ENCODE measurements at places on chromosomes 1 and 21.

DNA sequence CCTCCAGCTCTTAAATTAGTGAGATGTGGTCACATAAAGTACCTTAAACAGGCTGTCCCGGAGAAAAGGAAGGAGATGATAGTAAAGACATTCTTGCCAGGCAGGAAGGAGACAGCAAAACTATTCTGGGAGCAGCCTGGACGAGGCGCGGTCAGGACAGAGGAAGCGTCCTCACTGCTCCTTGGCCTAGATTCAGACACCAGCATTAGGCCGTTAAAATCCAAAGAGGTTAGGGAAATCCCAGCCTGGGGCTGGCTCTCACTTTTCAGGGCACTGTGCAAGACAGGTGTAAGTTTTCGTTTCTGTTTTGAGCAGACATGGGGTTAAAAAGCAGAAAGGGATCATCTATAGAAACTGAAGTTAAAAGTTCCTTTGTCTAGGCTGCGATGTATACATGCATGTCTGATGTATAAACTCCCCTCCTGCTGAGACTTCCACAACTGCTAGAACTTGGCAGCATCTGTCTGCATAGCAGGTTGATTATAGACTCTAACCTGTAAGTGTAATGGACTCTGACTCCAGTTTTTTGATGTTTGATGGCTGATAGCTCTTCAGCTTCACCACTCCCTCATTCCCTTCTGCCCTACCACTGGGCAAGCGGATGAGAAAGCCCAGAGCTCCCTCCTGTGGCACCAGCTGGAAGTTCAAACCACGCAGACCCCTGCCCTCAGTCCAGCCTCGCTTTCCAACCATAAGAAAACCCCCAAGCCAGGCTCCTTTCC lies 21.5 kb downstream of the STPG1 start:
- DNase-seq, result peak; percentile 63

- no peak for DNase-seq
Observed at GRCh38 chr1:45862008-45862407, 58.6 kb downstream of the MAST2 start.

DNA sequence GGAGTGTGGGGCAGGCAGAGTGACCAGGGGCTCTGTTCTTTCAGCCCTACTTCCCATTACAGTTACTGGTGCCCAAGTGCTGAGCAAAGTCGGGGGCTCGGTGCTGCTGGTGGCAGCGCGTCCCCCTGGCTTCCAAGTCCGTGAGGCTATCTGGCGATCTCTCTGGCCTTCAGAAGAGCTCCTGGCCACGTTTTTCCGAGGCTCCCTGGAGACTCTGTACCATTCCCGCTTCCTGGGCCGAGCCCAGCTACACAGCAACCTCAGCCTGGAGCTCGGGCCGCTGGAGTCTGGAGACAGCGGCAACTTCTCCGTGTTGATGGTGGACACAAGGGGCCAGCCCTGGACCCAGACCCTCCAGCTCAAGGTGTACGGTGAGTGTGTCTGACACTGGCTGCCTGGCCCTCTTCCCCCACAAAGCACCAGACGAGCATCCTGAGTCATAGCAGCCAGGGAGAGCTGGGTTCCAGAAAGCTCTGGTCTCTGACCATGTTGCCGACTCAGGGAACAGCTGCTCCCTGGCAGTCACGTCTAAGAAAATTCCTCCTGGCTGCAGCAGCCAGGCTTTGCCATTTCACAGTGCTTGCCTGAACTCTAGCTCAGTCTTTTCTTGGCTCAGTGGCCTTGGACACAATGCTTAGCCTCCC lies 3.3 kb downstream of the SLAMF8 start:
- DNase-seq, result peak; percentile 80

GRCh38 chr1:97826820-97827219 lies 94.0 kb downstream of the DPYD start:
- DNase-seq, result no peak

GRCh38 chr1:94316183-94316582 lies 78.8 kb upstream of the ARHGAP29 start:
- no peak for DNase-seq

DNA sequence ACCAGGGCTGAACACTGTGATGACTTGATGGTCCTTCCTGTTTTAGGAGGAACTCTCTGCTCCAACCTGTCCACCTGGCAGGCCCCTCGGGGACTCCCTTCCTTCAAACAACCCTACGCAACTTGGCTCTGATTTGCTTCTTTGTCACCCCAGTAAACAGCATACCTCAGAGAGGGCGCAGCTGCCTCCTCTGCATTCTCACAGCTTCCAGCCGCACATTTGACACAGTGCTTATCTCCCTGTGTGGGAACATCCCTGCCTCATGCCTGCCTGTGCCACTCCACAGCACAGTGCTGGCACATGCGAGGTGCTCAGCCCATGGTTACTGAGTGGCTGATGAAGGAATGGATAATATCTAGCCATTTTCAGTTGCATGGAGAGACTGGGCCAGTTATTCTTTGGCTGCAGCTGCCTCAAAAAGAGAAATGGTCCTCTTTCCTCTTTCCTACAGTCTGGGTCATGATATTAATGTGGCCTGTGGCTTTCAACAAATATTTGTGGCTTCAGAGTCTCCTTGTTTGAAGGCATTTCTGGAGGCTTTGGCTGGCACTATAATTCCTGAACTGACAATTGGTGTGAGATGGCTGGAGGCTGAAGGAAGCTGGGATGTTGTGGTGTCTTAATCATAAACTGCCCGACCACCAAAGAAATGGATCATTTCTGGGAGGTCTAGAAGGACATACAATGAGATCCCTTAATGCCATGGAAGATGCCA lies 77.9 kb downstream of the TENT5C start:
- DNase-seq, result peak; percentile 62

- no peak for DNase-seq
Observed at GRCh38 chr21:28832013-28832714, 160.5 kb downstream of the LTN1 start.

GRCh38 chr1:172905452-172905851 lies 145.3 kb downstream of the TNFSF18 start:
- no peak for DNase-seq

DNA sequence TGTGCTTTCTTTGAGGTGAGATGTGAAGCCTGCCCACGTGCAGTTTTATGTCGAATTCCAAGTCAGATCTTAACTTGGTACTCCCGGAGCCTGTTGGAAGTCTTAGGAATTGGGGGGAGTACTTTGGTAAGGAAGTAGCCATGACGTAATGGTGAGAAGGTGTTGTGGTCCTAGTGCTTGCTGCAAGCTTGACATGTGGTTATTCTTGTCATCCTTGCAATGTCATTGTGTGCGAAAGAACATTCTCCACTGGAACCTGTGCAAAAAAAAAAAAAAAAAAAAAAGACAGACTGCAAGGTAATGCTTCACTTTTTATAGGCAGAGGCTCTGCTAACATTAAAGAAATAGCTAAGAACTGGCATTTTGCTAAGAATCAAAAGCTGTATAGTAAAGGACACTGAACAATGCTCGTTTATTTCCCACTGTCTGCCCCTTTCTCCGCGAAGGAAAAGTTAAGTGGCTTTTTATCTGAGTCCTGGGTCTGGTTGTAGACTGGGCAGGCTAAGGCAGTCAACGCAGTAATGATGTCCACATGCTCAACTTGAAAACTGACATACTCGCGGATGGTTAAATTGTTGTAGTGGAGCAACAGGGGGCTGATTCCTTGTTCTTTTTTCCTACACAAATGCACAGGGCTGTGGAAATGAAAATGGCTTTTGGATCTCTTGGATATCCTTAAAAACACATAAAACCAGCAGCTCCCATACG lies 2.1 kb downstream of the KAZN start:
- no peak for DNase-seq

- DNase-seq, result peak; percentile 100
Observed at GRCh38 chr21:14382835-14383595, at the start of gene HSPA13. Gene HSPA13, minus strand, starts transcription at chr21:14383146. Its CDS starts 27 bp downstream, at chr21:14383119.

GRCh38 chr1:188371295-188371806 lies 1542.6 kb downstream of the PLA2G4A start:
- DNase-seq, result no peak

- peak; percentile 55 for DNase-seq
Observed at GRCh38 chr1:223137455-223138085, 5.5 kb downstream of the TLR5 start.

GRCh38 chr1:158043232-158043631 lies 49.8 kb downstream of the KIRREL1 start:
- DNase-seq, result no peak

- DNase-seq, result no peak
Observed at GRCh38 chr1:10065344-10065685, 32.6 kb downstream of the UBE4B start.

DNA sequence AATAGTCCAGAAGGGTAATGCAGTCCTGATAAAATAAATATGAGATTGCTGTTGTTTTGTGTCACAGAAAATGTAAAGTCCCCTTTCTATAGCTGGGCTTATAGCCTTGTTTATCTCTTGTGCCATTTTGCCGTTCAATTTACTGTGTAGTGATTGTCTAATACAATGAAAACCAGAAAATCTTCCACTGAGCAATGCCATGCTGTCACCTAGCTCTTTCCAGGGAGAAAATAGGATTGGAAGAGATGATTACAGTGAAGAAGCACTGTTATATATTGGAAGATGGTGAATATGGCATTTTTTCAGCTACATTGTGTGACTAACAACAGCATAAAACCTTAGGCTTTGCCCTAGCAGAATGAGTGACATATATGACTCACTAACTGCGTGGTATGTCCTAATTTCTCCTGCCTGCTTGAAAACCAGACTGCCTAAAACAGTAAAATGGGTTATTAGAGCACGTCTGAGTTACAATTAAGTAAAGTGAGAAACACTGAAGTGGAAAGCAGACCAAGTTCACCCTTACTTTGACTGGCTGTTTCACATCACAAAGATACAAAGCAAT lies 332.4 kb upstream of the ZP4 start:
- DNase-seq, result no peak

DNA sequence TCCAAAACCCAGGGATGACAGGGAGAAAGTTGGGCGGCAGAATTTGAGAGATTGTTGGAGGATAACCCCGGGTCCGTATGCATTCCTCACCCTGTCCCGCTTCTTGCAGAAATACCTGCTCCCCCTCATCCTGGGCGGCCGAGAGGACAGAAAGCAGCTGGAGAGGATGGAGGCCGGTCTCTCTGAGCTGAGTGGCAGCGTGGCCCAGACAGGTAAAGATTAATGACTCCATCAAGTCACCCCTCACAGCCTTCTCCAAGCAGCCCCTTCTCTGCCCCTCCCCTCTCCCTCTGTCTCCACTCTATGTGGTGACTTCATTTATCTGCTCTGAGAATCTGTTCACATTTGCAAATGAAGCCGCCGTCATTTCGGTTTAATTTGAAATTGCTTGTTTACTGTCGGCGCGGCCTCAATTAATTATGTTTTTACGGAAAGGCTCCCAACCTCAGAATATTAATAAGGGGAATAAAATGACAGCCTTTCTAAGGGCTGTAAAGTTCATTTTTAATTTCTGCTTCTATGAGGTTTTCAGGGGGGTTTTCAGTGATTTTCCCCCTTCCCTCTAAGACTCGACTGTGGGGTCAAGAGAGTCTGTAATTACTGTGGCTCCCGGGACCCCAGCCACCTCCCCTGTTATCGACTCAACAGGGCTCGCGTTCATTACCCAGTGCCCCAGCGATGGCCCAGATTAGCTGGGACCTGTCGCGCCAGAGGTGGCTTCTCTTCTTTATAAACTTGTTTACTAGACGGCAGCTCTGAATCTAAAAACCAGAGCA lies 148.3 kb downstream of the PEX14 start:
- no peak for DNase-seq

DNA sequence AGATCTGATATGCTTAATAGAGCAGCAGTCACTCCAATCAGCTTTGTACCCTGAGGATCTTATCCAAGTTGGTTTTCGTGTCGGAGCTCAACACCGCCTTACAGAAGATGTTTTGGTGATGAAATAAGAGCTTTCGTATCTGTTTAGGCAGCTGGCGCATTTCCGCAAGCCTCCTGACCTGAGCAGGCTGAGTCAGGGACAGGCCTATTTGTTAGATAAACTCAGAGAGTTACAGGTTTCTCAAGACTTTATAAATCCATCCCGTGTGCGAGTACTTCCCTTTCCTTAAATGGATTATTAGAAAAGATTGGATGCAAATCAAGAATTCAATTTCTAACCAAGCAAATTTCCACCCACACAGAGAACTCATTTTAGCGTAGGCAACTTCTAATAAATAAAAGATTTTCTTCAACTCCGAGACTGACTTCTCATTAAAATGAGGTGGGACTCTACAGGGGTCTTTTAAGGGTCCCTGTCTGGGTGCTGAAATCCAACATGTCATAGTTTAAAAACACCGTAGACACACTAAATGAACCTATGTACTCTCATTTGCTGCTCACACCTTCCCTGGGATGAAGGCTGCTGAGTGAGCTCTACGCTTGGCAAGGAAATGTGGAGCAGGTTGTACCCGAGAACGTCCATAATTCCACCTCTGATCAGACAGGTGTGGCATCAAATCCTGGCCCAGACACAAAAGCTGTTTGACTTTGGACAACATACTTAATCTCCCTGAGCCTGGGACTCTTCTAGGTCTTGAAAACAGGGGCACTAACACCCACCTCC lies 106.9 kb upstream of the F3 start:
- peak; percentile 84 for DNase-seq

DNA sequence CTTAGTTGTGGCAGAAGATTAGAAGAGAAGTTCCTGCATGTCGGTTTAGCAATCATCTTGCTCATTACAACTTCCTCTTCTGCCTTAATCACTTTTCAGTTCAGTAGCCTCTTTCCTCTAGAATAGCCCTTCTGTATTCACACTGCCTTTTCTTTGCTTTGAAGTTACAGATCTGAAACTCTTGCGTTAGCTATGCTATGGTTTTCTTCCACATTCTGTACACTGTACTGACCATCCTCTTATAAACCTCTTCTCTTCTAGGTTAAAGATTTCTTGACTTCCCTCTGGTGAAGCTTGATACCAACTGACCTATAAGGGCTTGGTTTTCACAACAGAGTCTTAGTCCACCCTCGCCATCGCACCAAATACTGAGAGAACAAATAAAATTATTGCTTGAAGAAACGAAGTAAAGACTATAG lies 35.0 kb downstream of the C21orf91 start:
- DNase-seq, result no peak

DNA sequence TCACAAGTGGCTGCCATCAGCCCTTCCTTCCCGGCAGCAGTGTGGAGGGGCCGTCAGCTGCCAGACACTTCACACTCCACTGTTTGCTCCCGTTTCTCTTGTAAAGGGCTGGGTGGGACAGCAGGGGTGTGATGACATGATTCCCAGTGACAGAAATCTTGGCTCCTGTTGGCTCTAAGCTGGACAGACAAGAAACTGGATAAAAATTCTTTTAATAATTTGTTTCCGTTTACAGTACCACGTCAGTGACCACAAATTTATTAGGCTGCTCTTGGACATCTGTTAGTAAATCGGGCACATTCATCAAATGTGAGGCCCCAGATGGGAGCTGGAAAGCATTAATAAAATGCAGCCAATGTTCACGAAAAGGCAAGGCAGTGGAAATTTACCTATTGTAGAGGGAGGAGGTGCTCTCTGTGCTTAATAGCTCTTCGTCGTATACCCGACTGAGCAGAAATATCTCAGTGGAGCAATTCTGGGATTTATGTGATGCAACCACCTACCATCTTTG lies 353.7 kb upstream of the GREM2 start:
- DNase-seq, result no peak

- no peak for DNase-seq
Observed at GRCh38 chr1:111164151-111164550, 24.1 kb downstream of the CEPT1 start.

DNA sequence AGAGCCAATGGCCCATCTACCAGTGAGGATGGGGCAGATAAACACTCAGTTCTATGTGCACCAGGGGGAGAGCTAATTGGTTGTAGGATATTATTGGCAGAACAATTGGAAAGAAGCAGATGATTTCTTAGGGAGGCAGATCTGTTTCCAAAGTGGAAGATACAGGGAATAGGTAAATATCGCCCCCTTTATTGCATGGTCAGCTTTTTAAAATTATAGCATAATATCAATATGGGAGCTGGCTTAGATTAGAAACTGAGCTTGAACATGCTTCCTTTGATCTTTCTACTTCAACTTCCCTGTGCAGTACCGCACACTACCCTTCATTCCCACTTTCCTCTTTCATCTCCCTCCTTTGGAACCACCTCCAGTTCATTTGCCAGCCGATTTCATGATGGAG lies 64.0 kb upstream of the PLXNA2 start:
- no peak for DNase-seq

Data from fibroblast of skin of scalp (primary cell).